Stomach (tissue), 19 donors: ENCODE measurements at places on chromosomes 12 and 14. TPM values are rescaled to one million over a fixed set of nuclear protein-coding genes. Genes with fewer than 3 reads are reported as not detected.
A peak's percentile ranks its signal among the peaks of the same experiment; 100 is the strongest.

DNA sequence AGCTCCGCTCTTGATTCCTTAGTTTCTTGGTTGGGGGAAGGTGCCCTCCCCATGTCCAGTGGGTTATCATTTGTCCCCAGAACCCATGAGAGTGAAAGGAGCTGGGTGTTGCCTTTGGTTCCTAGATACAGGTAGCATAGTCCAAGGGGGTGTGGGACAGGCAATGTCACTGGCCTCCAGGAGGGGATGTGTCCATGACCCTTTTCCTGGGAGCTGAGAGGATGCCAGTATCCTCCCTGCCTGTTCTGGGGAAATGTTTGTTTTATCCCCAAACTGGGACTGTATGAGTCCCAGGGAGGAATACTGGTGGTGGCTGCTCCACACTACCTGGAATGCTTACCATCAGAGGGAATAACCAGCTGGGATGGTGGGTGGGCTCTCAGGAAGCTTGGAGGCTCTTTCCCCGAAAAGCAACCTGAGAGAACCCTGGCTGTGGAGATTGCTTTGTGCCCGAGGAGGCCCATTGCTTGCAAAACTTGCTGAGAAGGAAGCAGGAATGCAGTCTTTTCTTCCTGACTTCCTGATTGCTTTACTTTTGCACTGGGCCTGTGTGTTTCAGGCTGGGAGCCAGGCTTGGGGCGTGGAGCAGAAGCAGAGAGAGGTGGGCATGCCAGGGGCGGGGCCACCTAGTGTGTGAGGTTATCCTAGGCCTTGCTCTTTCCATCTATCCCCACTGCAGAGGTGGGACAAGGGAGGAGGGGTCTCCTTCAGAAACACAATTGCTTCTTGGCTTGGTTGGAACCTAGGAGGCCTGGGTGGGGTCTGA, 715 bp upstream of the SLC10A1 start:
- H3K27me3 ChIP-seq, result no peaks in the 10 kb centered on the region
- H3K4me3 ChIP-seq, result no peak overlapping the region
- peak; percentile 38 for DNase-seq
- no peaks in the 10 kb centered on the region for H3K4me1 ChIP-seq
- H3K36me3 ChIP-seq, result no peaks in the 10 kb centered on the region
- peak overlapping the region; percentile 49 for H3K27ac ChIP-seq

GRCh38 chr12:71201136-71201679, 43.4 kb upstream of the TSPAN8 start:
- H3K27me3 ChIP-seq, result no peaks in the 10 kb centered on the region
- H3K4me3 ChIP-seq, result no peak overlapping the region
- no peaks in the 10 kb centered on the region for H3K36me3 ChIP-seq
- no peaks in the 10 kb centered on the region for H3K4me1 ChIP-seq

DNA sequence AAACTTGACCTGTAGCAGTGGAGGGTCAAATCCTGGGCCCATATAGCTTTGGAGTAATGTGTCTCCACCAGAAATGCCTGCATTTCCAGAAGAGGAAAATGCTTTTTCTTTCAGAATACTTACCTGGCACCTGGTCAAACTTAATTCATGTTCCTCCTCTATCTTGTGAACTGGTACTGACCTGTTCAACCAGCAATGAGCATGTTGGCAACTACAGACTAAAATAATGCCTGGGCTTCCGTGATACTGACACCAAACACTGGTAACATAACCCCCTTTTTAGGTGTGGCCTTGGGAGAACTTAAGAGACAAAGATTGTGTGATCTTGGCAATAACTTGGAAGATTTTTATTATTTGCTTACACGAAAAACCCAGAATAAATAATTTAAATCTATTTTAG, 23.8 kb upstream of the MGST1 start:
- no peaks in the 10 kb centered on the region for H3K4me1 ChIP-seq
- no peaks in the 10 kb centered on the region for H3K27me3 ChIP-seq
- DNase-seq, result no peak
- H3K4me3 ChIP-seq, result no peak overlapping the region

- no peak for DNase-seq
- no peaks in the 10 kb centered on the region for H3K36me3 ChIP-seq
- no peak overlapping the region for H3K4me3 ChIP-seq
These were observed 24.7 kb downstream of the ISCA2 start for GRCh38 chr14:74518221-74518620.

The TROAP gene
- polyA plus RNA-seq, result 15.7 TPM

DNA sequence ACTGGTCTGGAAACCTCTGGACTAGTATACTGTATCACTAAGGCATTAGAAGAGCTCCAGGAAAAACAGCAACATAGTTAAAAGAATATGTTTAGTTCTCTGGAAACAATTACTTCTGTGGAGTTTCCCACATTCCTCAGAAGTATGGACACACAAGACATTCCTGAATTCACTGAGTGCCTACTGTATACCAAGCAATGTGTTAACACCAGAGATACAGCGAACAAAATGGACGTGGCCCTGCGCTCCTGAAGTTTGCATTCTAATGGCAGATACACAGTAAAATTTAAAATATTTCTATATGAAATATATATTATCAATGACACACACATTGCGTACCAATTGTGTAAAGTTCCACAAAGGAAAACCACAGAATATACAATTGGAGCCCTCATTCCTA, 1.1 kb downstream of the ANGEL1 start:
- H3K27me3 ChIP-seq, result no peaks in the 10 kb centered on the region
- H3K27ac ChIP-seq, result no peak overlapping the region
- DNase-seq, result no peak
- peak overlapping the region; percentile 85 for H3K4me3 ChIP-seq
- H3K36me3 ChIP-seq, result peaks cover 20% of the 10 kb centered on the region

DNA sequence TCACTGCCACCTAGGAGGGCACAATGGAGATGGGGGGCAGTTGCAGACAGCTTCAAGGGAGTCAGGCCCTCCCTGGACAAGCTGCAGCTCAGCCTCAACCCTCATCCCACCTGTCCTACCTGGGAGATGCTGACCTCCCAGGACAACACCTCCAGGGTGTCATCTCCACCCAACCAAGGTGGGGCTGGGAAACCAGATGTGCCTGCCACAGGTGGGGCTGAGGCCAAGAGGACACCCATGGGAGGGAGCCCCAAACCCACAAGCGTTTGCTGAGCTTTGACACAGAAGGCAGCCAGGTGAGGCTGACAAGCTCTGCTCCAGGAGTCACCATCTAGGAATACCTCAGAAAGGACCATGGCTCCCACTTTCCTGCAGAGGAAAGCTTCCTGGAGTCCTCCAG, 31.5 kb downstream of the ZFP36L1 start:
- H3K27ac ChIP-seq, result no peak overlapping the region
- H3K4me1 ChIP-seq, result peaks cover 71% of the 10 kb centered on the region
- no peaks in the 10 kb centered on the region for H3K27me3 ChIP-seq
- H3K4me3 ChIP-seq, result no peak overlapping the region
- H3K36me3 ChIP-seq, result no peaks in the 10 kb centered on the region

DNA sequence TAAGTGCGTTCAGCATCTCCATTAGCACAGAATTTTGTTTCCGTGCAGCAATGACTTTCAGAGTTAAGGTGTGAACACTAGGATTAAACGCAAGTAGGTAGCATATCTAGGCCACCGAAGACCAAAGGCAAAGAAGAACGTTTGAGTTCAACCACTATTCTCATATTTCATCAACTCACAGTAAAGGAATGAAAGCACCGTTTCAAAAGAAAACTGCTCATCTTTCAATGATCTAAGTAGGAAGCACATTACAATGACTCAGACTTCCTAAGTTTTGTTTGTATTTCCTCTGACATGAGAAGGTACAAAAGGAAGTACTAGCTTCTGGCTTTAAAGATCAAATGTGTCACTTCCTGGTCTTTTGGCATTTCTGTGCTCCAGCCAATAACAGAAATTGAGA, 57.6 kb downstream of the ACADS start:
- no peak overlapping the region for H3K27ac ChIP-seq
- H3K4me1 ChIP-seq, result no peaks in the 10 kb centered on the region
- H3K4me3 ChIP-seq, result no peak overlapping the region
- H3K27me3 ChIP-seq, result no peaks in the 10 kb centered on the region
- DNase-seq, result no peak

GRCh38 chr14:34201909-34202637, 251.2 kb upstream of the EGLN3 start:
- no peak overlapping the region for H3K27ac ChIP-seq
- no peak overlapping the region for H3K4me3 ChIP-seq
- no peaks in the 10 kb centered on the region for H3K4me1 ChIP-seq
- no peaks in the 10 kb centered on the region for H3K27me3 ChIP-seq

- peaks cover 8% of the 10 kb centered on the region for H3K4me1 ChIP-seq
- H3K4me3 ChIP-seq, result no peak overlapping the region
- no peak for DNase-seq
- H3K36me3 ChIP-seq, result no peaks in the 10 kb centered on the region
These were observed 4.4 kb upstream of the KCNA1 start for GRCh38 chr12:4905316-4905715.

DNA sequence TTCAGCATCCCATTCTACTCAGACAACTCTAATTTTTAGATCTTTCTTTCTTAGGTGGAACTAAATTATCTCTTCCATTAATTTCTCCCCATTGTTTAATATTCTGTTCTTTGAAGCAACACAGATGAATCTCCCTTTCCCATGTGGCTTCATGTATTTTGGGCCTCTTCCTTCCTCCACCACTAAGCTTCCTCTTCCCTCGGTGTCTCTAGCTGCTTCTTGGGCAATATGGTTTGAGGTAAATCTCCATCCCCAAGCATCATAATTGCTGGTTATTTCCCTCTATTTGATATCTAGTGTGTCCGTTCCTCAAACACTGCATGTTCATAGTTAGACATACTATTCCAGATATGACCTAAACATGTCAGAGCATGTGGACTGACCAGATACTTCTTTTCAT, 119.2 kb downstream of the PELI2 start:
- no peaks in the 10 kb centered on the region for H3K36me3 ChIP-seq
- no peak overlapping the region for H3K27ac ChIP-seq
- no peaks in the 10 kb centered on the region for H3K4me1 ChIP-seq

- no peak overlapping the region for H3K27ac ChIP-seq
- H3K4me3 ChIP-seq, result no peak overlapping the region
- H3K36me3 ChIP-seq, result no peaks in the 10 kb centered on the region
- peaks cover 19% of the 10 kb centered on the region for H3K4me1 ChIP-seq
- no peak for DNase-seq
These were observed 236.2 kb upstream of the KRR1 start for GRCh38 chr12:75747572-75748021.

DNA sequence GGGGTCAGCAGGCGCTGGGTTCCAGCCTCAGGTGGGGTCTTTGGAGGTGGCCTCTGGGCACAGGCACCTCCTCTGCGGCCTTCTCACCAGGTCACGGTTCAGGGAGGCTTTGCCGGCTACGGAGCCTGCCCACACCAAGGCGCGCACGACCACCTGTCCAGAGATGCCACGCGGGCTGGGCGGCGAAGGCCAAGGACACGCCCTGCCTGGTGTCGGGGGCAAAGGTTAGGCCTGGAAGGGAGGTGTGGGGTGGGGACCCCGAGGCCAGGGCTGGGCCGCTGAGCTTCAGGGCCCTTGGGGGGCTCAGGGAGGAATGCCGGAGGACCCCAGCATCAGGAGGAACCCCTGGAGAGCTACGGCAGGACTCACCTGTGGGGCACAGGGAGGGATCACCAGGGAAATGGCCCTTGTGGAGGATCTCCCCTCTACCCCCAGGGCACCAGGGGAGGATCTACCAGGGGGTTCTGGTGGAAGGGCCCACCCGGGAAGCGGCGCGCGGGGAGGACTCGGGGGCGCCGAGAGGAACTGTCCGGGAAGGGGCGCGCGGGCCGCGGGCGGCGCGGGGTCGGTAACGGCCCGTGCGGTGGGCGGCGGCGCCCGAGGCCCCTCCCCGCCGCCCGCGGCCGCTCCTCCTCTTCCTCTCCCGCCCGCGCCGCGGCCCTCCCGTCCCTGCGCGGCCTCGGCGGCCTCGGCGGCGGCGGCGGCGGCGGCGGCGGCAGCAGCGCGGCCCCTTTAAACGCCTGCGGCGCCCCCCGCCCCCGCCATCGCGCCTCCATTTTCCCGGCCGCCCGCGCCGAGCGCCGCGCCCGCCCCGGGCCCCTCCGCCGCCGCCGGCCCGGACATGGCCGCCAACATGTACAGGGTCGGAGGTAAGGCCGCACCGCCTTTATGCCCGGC, at the start of gene MTA1:
Gene MTA1, plus strand, starts transcription at position 633 of the 897 bp plus-strand sequence. Its CDS starts 209 bp downstream, at position 842.
- peak within 1 kb of the TSS; percentile 79 for H3K4me3 ChIP-seq
- peak; percentile 80 for DNase-seq
- peak within 1 kb of the TSS; percentile 70 for H3K27ac ChIP-seq
- H3K4me1 ChIP-seq, result peaks cover 49% of the 10 kb centered on the region
- no peaks in the 10 kb centered on the region for H3K36me3 ChIP-seq

The RAB21 gene
- 16.9 TPM for polyA plus RNA-seq

DNA sequence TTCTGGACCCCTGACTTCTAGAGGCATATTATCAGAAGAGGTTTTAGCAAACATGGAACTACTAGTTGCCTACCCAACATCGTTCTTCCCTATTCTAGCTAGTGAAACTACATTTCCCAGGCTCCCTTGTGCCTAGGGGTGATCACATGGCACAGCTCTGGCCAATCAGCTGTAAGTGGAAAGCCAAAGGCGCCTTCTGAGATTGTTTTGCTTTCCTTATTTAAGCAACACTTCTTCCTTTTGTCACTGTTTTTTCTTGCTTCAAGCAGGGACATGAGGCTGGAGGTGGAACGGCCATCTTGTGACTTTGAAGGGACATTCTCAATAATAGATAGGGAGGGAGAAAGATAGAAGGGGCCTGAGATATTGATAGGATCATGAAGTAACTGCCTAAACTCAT, 136.7 kb downstream of the ZNF664 start:
- no peaks in the 10 kb centered on the region for H3K4me1 ChIP-seq
- no peak overlapping the region for H3K4me3 ChIP-seq
- no peaks in the 10 kb centered on the region for H3K27me3 ChIP-seq
- no peaks in the 10 kb centered on the region for H3K36me3 ChIP-seq
- H3K27ac ChIP-seq, result no peak overlapping the region
